ENCODE measurements at places on chromosomes 12 and 14.
A peak's percentile ranks its signal among the peaks of the same experiment; 100 is the strongest.

DNA sequence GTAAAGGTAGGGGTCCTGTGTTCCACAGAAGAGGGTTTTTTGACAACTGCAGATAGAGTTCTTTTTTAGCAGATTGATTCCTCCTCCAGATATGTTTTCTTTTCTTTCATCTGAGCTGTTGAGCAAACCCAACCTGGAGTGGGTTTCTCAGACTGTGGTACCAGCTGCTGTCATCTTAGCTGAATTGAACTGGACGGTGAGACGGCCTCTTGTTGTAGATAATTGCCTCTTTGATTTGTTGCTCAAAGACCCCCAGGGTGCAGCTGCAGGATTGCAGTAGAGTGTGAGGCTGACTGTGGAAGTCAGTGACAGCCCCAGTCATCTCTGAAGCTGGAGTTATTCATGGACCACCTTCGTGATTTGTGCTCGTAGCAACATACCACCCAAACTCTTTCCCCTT, 317.7 kb downstream of the AACS start:
- peak; percentile 29 for DNase-seq

- peak; percentile 16 for DNase-seq
These were observed 302.5 kb downstream of the EMP1 start for GRCh38 chr12:13499008-13499407.

GRCh38 chr14:74571901-74572725, 39.9 kb downstream of the LTBP2 start:
- no peak for DNase-seq

DNA sequence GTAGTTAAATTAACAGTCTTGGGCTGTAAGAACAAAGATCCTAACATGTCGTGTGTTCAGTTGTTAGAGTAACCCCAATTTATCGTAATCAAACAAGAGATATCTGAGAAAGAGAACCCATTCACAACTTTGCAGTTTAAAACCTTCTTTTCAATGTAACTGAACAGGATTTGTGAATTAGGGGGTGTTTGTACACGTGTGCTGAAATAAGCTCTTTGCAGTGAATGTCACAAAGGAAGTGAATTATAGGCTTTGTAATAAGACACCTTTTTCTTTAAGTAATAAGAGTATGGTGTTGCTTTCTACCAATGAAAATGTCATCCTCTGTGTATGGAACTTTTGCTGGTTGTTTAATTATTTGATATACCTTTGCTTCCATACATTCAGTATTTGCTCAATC, 114.0 kb downstream of the ALX1 start:
- no peak for DNase-seq

- no peak for DNase-seq
These were observed 152.0 kb downstream of the DACT1 start for GRCh38 chr14:58789736-58790135.

- no peak for DNase-seq
These were observed 94.8 kb downstream of the SLC24A4 start for GRCh38 chr14:92417759-92418158.

- no peak for DNase-seq
These were observed 11.1 kb upstream of the NINJ2 start for GRCh38 chr12:674272-674781.

DNA sequence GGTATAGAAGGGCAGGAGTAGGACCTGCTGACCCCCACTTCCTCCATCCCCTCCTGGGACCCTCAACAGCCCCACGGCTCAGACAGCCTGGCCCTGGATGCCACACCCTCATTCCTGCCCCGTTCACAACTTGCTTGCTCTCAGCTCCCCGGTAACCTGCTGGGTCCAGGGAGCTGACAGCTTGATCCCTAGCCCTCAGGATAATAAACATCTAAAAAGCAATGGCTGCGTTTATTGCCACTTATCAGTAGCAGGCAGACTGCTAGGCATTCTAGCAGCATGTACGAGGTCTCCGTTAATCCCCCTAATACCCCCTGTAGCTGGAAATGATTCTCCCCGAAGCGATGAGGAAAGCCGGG, 24.3 kb upstream of the RPLP0 start:
- DNase-seq: peak; percentile 73

- DNase-seq: no peak
These were observed 142.1 kb downstream of the DYRK2 start for GRCh38 chr12:67790660-67791059.

DNA sequence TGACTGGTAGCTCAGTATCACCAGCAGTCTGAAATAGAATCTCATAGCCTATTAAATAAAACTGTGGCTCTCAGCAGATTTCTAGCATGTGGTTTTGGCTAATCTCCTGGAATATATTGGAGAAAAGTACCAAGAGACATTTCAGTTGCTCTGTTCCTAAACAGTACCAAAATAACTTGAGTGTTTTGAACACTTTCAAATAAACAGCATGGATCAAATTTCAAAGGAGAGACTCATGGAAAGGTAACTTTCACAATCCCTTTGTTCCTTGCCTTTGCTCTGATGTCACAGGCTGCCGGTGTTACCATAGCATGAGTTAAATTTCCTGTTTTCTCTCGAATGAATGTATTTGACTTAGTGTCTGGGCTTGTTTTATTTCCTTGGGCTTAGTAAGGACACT, 3.4 kb downstream of the ARG2 start:
- DNase-seq: no peak

DNA sequence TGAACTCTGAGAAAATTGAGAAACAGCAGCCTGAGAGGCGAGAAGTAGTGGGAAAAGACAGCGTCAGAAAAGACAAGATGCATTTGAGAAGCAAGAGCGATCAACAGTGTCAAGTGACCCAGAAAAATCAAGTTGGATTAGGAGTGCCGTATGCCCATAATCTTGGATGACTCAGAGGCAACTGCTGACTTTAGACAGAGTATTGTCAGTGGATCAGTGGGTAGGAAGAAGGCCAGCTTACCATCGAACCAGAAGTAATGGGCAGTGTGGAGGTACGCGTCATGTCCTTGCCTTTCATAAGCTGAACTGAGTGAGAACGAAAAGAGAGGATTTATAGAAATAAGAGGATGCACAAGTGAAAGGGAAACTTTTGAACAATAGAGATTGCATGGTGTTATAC, 151.0 kb upstream of the NAV3 start:
- peak; percentile 17 for DNase-seq

DNA sequence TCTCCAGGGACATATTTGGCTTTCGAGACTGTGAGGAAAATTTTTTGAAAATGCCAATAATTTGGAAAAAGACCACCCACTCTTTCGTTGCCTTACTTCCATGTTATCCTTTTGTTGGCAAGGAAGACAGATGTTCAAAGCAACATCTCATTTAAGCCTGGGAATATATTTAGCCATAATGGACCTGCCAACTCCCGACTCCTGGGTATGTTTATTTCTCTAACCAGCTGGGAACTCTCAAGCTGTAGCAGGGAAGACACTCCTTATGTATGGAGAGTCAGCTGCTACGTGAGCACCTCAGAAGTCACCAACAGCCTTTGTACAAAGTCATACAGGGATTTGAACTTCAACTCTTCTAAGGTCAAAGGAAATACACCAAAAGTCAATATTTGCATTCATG, 96.5 kb upstream of the DAAM1 start:
- DNase-seq: no peak

- DNase-seq: no peak
These were observed 73.8 kb downstream of the SUSD6 start for GRCh38 chr14:69685218-69685616.

GRCh38 chr12:47700263-47700662, 5.6 kb downstream of the RPAP3 start:
- DNase-seq: no peak

DNA sequence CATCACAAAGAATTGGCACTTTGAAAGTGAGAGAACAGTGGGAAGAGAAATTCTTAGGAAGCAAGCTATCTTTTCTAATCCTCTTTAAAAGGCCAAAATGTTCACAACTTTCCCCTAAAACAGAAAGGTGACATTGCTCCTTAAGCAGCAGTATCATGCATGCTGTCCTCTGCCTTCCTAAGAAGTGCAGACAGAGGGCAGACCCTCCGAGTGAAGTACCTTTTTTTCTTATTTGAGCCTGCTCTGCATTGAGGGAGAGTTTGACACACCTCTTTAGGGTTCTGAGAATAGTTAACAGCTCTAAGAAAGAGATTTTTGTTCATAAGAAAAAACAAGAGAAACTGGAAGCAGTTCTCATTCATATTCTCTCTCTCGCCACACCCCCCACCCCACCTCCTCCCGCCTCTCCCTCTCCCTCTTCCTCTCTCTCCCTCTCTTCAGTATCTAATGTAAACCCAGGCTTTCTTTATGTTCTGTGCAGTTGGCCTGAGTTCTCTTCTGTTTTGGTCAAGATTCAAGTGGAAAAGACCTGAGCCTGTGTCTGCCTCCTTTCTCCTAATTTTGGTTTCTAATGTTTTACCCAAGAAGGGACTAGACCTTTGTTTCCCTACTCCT, 709.1 kb downstream of the DIO2 start:
- DNase-seq: no peak
